ENCODE measurements at places on chromosomes 13 and 19.

GRCh38 chr13:34176633-34177032 is 358.7 kb downstream of the RFC3 start:
- no peak for DNase-seq

DNA sequence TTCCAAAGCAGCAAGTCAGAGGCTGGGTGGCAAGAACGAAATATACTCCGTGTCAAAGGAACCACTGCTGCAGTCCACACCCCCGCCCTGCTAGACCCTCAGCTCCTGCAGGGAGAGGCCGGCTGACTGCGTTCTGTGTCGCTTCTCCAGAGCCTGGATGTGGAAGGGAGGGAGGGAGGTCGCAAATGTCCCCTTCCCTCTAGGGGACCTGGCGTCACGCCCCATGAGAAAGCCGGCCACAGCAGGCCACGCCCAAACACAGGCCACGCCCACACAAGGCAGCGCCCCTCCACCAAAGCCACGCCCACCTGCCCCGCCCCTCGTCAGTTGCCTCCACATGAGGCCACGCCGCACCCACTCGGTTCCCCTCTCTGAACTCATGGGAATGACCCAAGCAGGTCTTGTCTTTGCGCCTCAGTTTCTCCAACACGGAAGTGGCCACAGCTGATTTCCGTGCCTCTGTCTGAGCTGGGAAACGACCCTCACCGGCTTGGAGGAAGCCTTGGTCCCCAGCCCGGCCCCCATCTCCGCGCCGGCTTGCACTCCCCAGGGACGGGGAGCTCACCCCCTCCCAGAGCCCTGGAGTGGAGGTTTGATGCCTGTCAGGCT is 38.4 kb upstream of the TCF3 start:
- peak; percentile 68 for DNase-seq

DNA sequence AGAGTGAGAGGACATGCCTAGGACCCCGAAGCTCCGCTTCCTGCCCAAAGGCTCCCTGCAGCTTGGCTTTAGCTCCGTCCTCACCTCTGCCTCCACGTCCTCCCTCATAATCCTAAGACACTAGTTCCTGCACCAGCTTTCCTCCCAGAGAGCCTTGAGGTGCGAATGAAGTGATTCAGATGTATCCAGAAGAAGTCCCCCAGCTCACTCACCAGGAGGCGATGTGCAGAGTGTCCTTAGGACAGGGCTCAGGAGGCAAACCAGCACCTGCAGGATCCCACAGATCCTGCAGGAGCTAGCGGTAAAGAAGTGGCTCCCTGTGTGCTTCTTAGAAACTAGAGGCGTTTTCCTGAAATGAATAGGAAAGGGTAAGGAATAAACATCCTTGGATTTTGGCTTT is 109.7 kb downstream of the HSPH1 start:
- DNase-seq: no peak

DNA sequence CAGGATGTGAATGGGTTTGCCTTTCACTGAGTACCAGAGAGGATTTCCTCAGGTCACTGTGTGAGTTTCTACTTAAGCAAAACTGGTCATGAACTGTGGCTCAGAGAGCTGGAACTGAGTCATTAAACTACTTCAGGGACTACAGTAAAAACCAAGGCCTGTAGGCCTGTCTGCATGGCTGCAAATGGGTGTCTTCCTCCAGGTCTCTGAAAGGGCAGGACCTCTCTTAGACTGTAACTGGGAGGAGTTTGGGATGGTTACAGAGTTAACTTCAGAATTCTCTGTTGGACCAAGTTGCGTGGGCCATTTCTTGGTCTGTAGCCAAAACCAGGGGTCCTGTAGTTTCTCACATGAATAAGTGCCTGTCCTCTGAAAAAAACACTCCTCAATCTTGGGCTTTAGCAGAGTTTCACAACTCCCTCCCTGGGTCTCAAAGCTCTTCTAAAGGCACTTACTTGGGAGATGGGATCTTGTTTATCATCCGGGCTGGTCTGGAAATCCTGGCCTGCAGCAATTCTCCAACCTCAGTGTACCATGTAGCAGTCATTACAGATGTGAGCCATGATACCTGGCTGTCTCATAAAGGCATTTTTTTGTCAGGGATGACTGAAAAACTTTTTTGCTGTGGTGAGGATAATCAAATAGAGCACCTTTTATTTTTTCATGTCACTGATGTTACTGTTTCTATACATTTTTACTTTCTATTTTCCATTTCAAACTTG is 19.7 kb downstream of the ZNF714 start:
- no peak for DNase-seq

DNA sequence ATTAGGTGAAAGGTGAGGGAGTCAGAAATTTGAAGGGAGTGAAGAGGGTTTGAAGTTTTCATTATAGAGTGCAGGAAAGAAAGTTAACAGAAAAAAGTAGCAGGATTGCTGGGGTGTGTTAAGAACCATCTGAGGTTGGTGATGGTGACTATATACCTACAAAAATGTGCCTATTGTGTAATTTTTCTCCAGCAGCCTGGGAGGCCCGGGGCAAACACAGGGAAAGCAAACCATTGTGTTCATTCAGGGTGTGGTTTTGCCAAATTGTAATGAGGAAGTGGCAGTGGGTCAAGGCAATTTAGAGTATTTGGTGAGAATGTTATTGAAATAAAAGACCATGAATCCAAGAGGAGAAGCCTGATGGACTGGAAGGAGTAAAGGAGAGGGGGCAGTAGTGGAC is 8.2 kb upstream of the SUCLA2 start:
- no peak for DNase-seq

All from CD4-positive, alpha-beta T cell treated with Interleukin-17A for 4 hours (primary cell).